Stimulated activated CD4-positive, alpha-beta T cell treated with anti-CD3 and anti-CD28 coated beads, Interleukin-15, amount 100 ng/mL, for 24 hours (primary cell): ENCODE measurements at places on chromosomes 12 and 14.

- no peak for DNase-seq
Measured at GRCh38 chr12:127383281-127383680, 883.7 kb upstream of the TMEM132C start.

- DNase-seq: no peak
Measured at GRCh38 chr14:96053600-96054381, 14.6 kb downstream of the C14orf132 start.

DNA sequence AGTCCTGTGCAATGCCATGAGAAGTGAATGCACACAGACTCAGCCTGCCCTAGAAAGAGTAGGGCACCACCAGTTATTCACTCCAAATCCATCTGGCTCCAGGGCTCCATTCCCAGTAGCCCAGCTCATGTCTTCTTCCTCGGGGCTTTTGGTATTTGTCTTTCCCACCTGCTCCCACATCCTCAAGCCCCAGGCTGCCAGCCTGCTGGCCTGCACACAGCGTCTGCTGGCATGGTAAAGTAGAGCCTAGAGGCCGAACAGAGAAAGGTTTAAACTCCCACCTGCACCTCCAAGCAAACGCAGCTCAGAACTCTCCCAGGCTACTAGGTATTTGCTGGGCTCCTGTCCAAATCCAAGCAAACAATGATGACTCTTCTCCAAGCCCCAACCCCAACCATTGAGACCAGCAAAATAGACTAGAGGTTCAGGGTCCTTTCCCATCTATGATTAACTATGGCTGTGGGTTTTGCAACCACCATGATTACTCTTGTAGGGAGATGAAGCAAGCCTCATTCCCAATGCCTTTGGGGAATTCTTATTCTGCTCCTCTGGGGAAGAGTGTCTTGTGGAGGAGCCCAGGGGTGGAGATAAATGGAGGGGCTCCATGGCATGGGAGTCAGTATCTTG, 5.2 kb upstream of the VDR start:
- no peak for DNase-seq

- no peak for DNase-seq
Measured at GRCh38 chr12:75685617-75686225, 174.3 kb upstream of the KRR1 start.

- DNase-seq: no peak
Measured at GRCh38 chr12:5908251-5908650, 36.8 kb downstream of the ANO2 start.

DNA sequence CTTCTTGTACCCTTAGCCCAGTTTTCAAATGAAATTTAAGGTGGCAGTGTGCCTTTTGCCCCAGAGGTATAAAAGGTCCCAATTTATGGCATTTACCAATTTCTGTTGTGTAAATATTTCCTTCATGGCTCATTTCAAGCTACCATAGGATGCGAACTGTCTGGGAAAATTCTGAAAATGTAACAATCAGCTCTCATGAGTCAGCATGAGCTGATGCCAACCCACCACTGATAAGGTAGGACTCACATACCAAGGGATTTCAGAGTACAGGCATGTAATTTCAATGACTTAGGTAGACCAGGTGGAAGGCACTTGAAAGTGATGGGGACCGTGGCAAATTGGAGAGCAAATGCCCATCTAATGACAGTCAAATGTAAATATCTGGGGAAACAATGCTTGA, 169.5 kb downstream of the TTC8 start:
- no peak for DNase-seq

GRCh38 chr14:34989762-34990161, 7.0 kb downstream of the SRP54 start:
- no peak for DNase-seq

DNA sequence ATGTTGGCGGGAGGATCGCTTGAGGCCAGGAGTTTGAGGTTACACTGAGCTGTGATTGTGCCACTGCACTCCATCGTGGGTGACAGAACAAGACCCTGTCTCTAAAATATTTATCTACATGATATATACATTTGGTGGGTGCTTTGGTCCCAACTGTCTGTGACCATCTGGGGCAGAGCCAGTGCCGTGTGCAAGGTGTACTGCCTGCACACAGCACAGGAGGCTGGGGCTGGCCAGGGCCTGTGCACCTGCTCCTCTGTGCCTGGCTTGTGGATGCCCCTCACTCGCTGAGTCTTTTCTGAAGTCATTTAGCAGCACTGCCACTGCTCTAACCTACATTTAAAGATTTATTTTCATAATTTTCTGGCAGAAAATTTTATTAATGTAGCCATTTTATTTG, 58.7 kb downstream of the TRAF3 start:
- no peak for DNase-seq

DNA sequence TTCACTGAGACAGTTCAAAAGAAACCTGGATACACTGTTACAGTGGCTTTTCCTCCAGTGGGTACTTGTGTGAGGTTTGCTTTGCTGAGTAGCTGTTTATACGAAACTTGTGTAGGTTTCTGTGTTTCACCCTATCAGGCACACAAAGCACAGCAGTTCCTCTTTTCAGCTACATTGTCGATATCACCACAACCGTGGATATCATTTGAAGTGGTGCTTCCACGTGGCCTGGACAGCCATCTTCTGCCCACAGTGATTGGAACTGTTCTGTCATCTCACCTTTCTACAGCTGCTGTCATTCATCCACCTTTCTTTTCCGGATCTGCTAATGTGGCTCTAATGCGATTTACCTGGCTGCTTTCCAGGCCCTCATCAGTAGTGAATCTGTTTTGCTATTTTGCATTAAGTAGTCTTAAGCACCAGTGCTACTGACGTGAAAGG, 368.8 kb downstream of the SYT1 start:
- no peak for DNase-seq

DNA sequence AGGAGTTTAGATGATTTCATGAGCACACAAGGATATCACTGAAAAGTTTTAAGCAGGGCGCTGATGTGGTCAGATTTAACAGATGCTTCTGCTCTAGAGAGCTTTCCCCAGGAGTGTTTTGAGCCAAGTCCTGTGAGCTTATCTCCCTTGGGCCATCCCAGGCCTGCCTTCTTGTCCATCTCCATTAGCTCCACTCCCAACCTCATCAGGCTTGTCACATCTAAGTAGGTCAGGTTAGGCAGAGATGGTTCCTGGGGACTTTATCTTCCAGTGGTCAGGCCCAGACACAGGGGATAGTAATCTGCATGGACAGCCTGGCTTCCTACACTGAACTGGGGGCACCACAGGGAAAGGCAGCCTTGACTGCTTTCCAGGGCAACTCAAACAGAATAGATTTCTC, 145.4 kb upstream of the SRRM4 start:
- DNase-seq: no peak

GRCh38 chr14:52950898-52951680, at the start of gene FERMT2:
Gene FERMT2, minus strand, starts transcription at chr14:52951050. Its CDS starts 482 bp downstream, at chr14:52950568.
- DNase-seq: peak; percentile 30

GRCh38 chr14:83733670-83734069, 1796.3 kb upstream of the FLRT2 start:
- DNase-seq: no peak

GRCh38 chr12:17975763-17976162, 114.2 kb downstream of the RERGL start:
- DNase-seq: no peak

- no peak for DNase-seq
Measured at GRCh38 chr14:89486961-89487360, 69.9 kb upstream of the FOXN3 start.

DNA sequence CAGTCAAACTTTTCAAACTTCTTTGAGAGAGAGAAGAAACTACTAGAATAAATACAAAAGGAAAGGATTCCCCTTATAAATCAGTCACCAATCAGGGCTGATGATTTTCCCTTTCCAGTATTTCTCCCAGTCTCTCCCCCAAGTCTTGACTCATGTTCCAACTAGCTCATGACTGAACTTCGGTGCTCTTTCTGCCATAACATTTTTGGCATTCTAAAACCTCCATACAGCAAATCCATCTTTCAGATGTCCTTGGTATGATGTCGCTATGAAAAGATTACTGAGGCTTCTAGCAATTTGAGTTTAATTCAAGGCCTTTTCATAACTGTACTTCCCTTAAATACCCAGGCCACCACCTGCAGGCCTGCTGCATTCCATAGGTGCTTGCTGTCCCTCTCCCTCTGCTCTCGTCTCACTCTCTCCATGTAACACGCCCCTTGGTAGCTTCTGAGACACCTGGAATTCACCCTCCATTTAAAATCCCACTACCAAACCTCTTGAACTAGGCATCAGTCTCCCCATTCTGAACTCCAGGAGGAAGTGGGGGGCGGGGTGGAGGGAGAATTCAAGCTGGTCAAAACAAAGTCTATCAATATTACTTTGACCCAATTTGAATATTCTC, 2.4 kb downstream of the PRKD1 start:
- DNase-seq: no peak

DNA sequence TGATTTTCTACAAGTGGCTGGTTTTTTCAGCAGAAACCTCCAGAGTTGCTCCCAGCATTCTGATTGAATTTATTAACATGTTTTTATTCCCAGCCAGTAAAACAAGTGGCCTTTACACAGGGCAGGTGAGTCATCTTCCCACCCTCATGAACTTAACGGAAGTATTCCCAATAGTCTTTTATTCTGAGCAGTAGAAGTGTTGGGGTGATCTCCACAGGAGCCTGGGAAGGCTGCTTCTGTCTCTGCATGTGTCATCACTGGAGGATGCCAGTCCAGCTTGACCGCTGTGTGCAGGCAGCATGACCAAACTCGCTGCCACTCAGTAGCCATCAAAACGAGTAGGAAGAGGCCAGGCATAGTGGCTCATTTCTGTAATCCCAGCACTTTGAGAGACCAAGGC, 13.4 kb upstream of the DNAH10 start:
- no peak for DNase-seq

DNA sequence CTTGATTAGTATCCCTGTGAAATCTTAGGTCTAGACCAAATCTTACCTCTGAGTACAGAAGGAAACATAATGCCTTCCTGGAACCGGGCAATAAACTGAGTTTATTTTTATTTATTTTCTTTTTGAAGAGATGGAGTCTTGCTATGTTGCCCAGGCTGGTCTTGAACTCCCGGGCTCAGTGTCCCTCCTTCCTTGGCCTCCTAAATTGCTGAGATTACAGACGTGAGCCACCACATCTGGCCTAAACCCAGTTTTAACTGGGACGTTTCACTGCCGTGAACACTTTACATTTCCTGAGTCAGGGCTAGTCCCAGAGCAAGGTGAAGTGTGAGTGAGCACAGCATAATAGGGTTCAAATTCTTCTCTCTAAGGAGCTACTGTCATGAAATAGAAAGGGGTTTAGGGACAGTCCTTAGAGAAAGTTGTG, 671 bp downstream of the GUCY2C start:
- DNase-seq: no peak

DNA sequence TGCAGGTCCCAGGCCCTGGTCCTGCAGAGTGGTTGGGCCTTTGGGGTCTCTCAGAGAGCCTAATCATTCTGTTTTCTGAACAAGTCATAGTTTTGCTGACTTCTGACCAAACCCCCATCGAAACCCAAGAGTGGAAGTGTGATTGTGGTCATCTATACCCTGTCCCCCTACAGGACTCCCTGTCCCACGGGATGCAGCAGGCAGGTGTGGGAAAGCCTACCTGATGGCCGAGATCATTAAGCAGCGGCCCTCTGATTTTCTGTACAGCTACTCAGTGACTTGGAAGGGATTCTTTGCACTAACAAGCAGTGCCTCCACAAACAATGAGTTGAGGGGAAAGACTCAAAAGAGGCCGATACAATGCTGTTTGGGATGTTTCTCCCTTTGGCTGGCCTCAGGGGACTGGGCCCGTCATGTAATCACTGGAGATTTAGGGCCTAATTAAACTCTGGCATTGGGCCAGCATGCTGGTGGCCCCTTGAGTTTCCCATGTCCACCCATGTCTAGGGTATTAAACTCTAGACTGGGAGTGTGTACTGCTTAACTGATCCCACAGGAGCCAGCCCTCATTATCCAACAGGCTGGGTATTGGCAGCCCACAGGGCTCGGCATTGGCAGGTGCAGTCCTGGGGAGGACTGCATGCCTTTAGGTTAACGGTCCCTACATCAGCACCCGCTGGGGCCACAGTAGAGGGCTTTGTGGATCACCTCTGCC, 192.8 kb downstream of the ZFP36L1 start:
- DNase-seq: no peak

DNA sequence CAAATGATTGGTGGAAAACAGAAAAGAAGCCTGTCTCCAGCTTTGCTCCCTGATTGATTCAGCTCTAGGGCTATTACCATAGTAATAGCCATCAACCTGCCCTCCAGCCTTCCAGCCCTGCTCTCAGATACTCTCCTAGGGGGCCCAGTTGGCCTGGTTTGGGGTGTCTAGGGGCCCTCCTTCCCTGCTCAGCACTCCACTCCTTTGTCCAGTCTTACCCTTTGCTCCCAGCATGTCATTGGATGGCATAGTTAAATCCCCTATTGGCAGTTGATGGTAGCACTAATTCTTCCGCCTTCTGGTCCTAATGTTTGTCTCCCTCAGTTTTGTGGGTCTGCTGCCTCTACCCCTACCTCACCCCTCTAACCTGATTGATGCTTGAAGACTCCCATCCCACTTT, 175.4 kb upstream of the PELI2 start:
- no peak for DNase-seq

GRCh38 chr12:85448031-85448430, 168.0 kb downstream of the ALX1 start:
- no peak for DNase-seq

DNA sequence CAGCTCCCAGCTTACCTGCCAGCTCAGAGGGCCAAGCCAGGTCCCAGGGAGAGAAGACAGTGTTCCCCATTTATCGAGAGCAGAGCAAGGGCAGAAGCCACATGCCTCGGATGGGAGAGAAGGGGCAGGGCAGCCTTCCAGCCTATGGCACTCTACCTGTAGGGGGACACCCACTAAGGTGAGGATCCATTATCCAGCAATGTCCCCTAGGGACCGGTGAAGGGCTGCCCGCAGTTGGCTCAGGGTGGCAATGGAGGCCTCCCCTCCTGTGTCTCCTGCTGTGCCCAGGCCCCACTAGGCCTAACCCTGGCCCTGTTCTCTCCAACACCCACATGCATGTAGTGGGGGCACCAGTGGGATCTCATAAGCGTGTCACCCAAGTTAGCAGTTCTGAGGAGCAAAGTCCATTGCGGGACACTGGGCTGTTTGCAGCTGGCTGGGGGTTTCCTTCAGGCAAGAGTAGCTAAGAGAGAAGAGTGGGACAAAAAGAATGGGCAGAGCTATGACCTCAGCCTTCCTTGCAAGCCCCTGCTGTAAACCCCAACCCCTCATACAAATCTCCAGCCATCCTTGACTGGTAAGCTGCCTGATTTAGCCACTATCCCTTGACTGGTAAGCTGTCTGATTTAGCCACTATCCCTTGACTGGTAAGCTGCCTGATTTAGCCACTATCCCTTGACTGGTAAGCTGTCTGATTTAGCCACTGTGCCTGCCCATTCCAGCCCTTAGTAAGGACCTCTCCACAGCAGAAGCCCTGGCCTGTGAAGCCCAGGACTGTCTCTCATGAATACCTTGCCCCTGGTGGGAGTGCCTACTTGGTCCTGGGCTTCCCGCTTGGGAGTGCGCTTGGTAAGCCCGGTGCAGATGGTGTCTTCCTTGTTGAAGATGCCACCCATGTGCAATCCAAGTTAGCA, 5.2 kb upstream of the ASB2 start:
- DNase-seq: no peak

DNA sequence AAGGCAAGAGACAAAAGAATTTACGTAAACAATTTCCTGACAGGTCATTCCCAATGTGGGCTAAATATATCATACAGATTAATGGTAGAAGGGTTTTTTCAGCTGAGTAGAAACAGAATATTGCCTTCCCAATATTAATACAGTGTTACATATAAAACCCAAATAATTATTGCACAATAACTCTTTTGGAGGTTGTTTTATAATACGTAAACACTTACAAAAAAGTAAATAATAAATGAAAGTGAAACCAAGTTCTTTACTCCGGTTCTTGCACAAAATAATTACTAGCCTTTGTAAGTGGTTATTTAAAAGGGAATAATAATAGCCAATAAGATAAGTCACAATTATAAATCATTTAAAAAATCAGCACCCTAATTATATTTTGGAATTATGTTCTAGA, 118.6 kb upstream of the SSTR1 start:
- no peak for DNase-seq
